T-helper 17 cell (primary cell): ENCODE measurements at places on chromosomes 4 and X.

DNA sequence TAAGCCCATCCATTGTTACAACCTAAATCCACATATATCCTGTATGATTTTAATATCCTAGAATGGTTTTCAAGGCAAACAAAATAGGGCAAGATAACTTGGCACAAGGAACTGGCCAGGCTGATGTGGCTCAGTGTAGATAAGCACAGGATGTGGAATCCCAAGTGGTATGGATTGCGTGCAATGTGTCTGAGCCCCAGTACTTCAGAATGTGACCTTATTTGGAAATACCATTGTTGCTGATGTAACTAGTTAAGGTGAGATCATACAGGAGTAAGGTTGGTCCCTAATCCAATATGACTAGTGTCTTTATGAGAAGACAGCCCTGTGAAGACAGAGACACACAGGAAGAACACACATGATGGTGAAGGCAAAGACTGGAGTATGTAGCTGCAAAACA is 72.4 kb downstream of the IL21 start:
- H3K4me3 ChIP-seq, result no peak overlapping the region
- H3K27ac ChIP-seq, result no peak overlapping the region
- H3K4me1 ChIP-seq, result peaks cover 3% of the 10 kb centered on the region
- no peaks in the 10 kb centered on the region for H3K27me3 ChIP-seq
- DNase-seq, result no peak

DNA sequence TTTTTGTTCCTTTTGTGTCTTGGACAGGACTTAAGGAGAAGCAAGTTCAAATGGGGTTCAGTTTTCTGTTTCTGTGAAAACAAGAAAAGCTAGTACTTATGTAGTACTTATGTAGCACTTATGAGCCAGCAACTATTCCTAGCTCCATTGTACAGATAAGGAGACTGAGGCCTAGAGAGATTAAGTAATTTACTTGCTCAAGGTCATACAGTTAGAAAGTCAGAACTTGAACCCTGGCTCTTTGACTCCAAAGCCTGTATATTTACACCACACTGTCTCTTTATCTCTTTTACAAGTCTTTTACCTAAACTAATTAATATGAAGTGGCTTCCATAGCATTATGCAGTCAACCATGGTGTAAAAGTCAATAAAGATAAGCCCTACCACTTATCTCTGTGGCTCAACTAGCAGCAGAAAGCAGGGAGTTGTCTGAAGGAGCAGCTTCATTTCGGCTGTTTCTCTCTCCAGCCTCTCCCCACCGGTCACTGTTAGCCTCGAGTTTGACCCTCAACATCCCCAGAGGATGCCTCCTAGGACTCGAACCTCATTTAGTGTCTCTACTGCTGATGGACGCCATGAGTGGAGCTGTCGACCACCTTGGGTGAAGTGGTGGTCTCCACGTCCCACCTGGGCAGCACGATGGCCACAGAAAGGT is 209.9 kb downstream of the SHROOM3 start:
- no peak overlapping the region for H3K27ac ChIP-seq
- H3K4me1 ChIP-seq, result no peaks in the 10 kb centered on the region

- no peak for DNase-seq
- no peaks in the 10 kb centered on the region for H3K4me1 ChIP-seq
- H3K27me3 ChIP-seq, result peaks cover 4% of the 10 kb centered on the region
- H3K27ac ChIP-seq, result no peak overlapping the region
- H3K4me3 ChIP-seq, result no peak overlapping the region
- H3K36me3 ChIP-seq, result peaks cover 2% of the 10 kb centered on the region
Observed at GRCh38 chr4:145709843-145710242, 29.9 kb downstream of the C4orf51 start.

DNA sequence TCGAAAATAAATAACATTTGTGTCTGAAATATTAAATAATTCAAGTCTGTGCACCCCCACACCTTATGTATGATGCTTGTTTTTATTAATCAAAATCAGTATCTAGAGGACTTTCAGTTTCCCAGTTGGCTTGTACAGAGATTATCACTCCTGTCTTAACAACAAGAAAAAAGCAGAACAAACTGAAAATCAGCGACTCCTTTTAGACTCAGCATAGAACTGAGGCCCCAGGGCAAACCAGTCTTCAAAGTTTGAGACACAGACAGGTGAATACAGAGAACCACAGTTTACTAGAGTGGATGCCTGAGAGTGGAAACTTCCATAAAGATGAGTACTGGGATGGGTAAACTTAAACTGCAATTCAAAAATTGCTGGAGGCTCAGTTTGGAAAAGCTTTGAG is 142.8 kb upstream of the KLF8 start:
- H3K4me1 ChIP-seq, result no peaks in the 10 kb centered on the region
- H3K36me3 ChIP-seq, result no peaks in the 10 kb centered on the region
- no peak for DNase-seq
- H3K4me3 ChIP-seq, result no peak overlapping the region

DNA sequence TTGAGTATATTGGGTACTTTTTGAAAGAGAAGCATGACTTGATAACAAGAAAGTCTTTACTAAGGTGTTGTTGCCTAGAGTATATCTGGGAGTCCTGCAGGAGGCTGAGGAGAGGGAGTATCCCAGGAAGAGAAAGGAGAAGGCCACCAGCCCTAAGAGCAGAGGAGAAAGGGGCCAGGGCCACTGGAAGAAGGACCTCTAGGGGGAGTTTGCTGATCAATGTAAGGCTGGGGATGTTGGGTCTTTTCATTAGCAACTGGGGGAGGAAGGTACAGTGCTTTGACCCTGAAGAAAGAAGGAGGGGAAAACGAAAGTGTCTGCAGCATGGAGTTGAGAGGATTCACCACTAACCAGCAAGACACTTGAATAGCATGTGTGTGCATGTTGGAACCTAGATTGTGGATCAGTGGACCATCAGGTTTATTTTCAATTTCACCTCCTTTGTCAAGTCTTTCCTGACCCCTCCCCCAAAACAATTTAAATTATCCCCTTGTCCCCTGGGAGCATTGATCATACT is 4.5 kb downstream of the SMIM9 start:
- no peak for DNase-seq
- no peak overlapping the region for H3K27ac ChIP-seq
- H3K36me3 ChIP-seq, result no peaks in the 10 kb centered on the region
- no peaks in the 10 kb centered on the region for H3K27me3 ChIP-seq
